Skeletal muscle cell (primary cell): ENCODE measurements at places on chromosomes 5 and 9.

DNA sequence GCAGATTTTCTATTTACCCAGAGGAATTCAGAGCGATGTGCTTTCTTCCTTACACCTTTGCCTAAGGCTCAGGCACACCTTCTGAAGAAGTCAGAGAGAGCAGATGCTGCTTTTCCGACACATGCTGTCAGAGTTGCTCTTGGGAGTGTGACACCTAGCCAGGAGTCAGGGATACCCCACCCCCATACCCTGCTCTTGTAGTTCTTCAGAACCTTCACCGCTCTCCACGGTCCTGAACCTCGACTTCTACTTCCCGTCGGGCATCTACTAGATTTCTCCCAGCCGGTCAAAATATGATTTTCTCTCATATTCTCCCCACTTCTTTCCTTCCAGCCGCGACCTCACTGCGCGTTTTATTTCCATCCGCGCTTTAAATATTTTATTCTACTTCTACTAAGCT, 1.7 kb downstream of the GRIN3A start:
- DNase-seq = no peak

- DNase-seq = no peak
Observed at GRCh38 chr5:82509762-82510161, 231.6 kb upstream of the RPS23 start.

DNA sequence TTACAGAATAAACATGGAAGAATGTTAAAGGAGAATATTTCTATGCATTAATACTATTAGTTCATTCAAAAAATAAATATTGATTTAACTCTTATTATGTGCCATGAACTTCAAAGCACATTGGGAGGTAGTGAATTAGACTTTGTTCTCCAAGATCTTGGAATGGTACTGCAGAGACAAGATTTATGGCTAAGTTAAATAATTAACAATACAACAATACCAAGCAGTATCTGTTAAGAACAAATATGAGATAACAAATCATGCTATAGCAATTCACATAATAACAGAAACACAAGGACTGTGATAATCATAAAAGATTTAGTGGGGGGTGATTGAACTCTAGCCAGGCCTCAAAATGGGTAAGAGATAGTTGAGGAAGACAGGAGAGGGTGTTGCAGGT, 11.6 kb downstream of the NMUR2 start:
- DNase-seq = no peak

- no peak for DNase-seq
Observed at GRCh38 chr5:69416699-69417098, 1.8 kb downstream of the MARVELD2 start.

GRCh38 chr9:10946676-10947410, 334.0 kb upstream of the PTPRD start:
- no peak for DNase-seq

DNA sequence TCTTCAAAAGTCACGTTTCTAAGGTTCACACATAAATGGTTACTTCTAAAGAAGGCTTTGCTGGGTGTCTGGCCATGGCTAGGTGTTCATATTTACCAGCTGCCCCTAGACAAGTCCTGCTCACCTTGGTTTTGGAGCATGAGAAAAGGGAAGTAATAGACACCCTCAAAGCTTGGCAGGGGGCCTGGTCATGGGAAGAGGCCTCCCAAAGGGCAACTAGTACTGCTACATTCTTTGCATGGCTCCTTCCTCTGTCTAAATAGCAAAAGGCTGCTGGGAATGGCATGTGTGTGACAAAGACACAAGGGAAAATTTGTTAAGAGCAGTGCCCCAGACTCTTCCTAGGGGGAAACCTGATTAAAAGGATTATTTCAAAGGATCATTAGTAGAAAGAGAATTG, 93.4 kb downstream of the NRG2 start:
- DNase-seq = no peak

DNA sequence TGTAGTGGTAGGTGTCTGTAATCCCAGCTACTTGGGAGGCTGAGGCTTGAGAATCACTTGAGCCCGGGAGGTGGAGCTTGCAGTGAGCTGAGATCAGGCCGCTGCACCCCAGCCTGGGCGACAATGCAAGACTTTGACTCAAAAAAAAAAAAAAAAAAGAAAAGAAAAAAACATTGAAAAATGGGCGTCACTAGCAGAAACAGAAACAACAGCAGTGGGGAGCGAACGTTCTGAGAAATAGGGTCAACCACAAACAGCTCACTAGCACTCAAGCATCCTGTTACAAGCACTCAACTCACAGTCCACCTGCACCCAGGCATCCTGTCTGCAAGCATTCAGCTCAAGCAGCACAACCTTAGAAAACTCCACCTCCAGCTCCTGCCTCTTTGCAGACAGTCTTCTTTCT, 17.2 kb downstream of the TRIM14 start:
- DNase-seq = no peak

DNA sequence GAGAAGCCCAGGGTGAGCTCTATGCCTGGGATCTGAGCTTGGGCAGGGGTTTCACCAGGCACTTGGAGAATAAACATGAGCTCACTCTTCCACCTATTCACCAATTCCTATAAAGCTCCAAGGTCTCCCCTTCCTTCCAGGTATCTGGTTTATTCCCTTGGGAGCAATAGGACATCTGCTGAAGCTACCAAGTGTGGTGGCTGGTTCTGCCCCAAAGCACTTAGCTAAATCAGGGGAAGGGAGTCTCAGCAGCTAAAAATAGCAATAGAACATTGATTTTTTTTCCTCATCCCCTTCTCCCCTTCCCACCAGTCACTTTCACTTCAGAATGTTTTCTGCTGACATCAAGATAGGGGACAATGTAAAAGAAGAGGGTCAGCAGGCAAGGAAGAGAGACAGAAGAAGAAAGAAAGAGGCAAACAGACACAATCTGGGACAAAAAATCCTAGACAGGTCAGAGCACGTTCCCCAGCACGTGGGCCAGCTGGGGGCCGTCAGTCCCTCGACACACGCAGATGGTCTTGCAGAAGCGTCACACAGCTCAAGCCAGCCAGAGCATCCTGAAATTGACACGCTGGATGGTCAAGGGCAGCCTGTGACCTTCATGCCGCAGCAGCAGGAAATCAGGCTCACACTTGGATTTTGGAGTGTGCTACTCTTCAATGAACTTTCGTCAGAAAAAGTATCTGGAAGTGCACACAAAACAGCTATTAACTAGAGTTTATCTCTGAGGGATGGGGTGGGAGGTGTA, 176.0 kb downstream of the ZNF608 start:
- no peak for DNase-seq

- DNase-seq = no peak
Observed at GRCh38 chr5:162190-162564, 29.1 kb upstream of the LRRC14B start.

- no peak for DNase-seq
Observed at GRCh38 chr5:16903480-16904300, 32.4 kb downstream of the MYO10 start.

- DNase-seq = peak; percentile 27
Observed at GRCh38 chr9:137453643-137454081, 5.5 kb downstream of the NSMF start.

GRCh38 chr5:109328626-109329025, 81.1 kb downstream of the PJA2 start:
- no peak for DNase-seq

DNA sequence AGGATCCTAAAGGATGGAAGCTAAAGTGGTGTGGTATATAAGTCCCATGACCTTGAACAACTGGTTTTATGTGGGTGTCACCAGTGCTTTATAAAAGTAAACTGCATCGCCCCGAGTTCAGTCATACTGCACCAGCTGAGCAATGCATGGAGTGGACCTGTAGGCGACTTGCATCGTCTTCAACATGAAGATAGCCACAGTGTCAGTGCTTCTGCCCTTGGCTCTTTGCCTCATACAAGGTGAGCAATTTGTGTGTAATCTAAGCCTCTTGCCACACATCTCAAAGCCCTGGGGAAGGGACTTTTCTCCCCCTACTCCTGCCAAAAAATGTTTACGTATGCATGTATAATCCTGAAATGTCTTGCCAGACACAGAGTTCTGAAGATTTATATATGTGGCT, at the start of gene SPINK5:
TSS of gene SPINK5 (plus strand) at position 120 of the 400 bp plus-strand sequence. CDS start at position 185, 65 bp downstream.
- DNase-seq = no peak
